ENCODE measurements at places on chromosomes 3 and 15.
A peak's percentile ranks its signal among the peaks of the same experiment; 100 is the strongest.

DNA sequence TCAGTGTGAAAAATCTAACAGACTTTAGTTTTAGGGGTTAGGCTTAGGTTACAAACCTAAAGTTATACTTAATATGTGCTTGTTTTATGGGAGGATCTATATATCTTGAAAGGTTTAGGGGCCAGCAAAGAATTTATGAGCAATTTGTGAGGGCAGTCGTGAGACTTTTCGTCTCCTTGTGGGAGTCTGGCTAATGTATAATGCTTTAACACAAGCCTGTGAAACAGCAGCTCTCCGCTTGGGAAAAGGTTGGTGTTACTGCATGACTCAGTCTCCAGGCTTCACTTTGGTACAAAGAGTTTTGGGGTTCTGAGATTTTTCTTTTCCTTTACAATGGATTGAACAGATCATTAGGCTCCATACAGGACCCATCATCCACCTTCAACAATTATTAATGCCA is 79.0 kb upstream of the MFGE8 start:
- DNase-seq, result no peak

- DNase-seq, result no peak
These were observed 121.3 kb upstream of the WNT7A start for GRCh38 chr3:14001136-14001535.

DNA sequence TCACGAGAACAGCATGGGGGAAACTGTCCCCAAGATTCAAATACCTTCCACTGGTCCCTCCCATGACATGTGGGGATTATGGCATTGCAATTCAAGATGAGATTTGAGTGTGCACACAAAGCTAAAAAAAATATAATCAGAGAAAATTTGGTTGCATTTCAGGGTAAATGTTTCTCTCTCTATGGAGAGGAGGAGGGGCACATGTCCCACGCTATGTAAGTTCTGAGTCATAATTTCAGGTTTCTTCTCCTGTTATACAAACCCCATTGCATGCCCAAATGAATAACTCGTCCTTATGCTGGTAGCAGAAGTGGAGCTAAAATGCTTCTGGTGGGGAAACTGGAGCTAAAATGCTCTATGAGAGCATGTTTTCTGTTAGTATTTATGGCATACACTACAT is 209.7 kb upstream of the DCBLD2 start:
- DNase-seq, result no peak

GRCh38 chr15:44727485-44728231 is 8.7 kb upstream of the TRIM69 start:
- DNase-seq, result no peak

GRCh38 chr15:87021751-87022150 is 942.1 kb downstream of the AGBL1 start:
- DNase-seq, result no peak

GRCh38 chr15:55343168-55343567 is 24.1 kb downstream of the PIGB start:
- DNase-seq, result no peak

DNA sequence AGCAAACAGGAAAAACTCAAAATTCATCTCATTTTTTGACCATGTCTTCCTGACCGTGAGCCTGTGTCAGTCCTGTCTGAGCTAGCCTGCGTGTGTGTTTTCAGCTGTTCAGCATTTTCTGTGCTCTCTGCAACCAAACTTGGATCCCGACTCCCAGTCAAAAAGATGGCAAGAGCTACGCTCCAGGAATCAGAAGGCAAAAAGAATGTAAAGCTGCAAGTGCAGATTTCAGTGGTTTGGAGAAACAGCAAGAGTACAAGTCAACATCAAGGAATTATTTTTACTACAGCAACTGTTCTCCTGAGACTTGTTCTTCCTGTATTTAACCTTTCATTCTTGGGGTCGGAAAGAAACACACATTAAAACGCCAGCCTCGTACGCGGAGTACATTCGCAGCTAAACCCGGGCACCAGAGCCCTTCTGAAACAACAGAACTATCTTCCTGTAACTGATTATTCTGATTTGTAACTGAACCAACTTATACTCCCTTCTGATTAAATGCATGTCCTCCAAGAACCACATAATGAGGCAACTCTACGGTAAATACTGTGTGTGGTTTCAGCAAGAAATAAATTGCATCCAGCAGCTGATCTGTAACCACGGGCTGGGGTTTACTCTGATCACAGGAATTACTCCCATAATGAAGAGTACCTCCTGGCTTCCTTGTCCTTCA is 107.4 kb downstream of the LRIG1 start:
- DNase-seq, result no peak

DNA sequence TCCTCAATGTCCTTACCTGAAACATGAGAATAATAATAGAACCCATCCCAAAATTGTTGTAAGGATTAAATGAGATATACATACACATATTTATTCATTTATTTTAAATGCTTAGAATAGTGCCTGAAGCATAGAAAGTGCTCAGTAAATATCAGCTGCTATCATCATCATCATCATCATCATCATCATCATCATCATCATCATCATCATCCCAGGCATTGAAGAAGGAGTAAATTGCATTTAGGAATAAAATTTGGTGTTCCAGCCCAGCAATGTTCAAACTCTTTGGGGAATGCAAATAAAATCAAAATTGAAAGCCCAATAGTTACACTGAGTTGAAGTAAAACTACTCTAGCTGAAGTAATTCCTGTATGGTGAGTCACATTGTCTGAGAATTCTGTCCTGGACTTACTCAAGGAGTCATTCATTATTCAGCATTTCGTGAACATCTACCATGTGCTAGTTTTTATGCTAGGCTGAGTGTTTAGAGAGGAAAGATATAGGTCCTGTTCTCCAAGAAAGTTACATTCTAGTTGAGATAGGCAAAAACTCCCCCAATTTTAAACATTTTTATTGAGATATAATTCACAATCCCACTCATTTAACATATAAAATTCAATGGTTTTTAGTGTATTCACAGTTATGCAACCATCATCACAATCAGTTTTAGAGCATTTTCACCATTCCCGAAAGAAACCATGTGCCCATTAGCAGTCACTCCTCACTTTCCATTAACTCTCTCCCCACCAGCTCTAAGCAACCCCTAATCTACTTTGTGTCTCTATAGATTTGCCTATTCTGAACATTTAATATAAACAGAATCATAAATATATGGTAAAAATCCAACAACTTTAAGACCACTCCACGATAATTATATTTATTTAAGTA is 107.2 kb downstream of the FRMD5 start:
- no peak for DNase-seq

DNA sequence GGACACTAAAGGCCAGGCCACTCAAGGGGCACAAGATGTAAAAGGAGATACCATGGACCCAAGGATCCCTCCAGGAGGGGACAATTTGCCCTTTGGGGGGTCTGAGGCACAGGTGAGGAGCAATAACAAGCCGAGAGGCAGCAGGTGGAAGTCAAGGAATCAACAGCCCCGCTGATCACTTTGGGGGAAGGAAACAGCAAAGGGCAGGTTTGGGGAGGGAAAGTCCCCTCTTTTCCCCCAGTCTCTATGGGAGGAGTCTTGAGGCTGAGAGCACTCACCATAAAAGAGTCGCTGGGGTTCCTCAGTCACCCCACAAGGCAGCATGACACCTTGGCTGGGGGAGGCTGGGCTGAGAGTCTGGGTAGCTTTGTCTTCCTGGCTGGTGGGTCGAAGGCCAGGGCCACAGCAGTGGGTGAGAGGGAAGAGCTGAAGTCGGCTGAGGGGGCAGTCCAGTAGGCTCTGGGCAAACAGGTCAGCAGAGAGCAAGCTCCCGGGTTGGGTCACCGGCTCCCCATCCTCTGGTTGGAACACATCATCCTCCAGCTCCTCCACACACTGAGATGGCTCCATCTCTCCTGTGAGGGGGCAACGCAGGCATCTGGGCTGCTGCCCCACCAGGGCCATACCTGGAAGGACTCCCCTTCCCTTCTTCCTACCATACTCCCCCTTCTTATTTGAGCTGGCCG is 3.0 kb downstream of the BMF start:
- DNase-seq, result no peak

- no peak for DNase-seq
These were observed 11.5 kb upstream of the NEK10 start for GRCh38 chr3:27380433-27381357.

DNA sequence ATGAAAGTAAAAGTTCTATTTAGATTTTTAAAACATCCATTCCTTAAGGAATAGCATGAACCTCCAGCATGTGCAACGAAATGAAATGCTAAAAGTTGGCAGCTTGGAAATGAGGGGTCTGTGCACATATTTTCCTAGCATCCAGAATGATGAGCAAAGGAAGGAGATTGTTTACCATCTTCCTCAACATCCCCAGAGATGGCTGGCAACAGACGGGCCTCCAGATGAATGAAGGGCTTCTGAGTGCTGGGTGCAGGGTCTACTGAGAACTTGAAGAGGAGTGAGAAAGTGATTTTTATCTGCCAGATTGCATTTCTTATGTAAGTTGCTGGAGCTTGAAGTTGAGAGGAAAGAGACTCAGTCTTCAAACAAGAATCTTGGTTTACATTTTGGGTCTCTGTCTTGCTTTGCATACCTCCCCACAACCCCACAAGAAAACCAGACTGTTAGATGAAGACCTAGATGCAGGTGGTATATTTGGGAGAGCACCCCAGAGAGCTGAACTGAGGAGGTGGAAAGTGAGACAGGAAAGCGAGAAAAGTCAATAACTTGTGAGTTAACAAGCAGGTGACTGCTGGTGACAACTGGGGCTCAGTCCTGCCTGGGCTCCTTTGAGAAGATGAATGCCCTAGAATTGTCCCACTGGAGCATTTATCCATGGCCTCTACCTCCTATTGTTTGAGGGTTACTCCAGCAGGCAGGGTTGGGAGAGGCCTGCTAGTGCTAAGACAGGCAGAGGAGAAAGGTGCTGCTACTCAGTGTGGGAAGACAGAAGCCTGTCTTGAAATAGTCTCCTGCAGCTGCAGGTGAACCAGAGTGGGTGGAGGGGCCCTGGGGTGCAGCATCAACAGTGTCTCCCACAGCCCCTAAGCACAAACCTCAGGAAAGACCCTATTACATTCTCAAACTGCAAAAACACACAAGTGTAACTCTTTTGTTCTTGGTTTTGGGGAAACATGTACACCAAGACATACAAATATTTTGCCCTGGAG is 10.5 kb upstream of the CCK start:
- DNase-seq, result no peak

DNA sequence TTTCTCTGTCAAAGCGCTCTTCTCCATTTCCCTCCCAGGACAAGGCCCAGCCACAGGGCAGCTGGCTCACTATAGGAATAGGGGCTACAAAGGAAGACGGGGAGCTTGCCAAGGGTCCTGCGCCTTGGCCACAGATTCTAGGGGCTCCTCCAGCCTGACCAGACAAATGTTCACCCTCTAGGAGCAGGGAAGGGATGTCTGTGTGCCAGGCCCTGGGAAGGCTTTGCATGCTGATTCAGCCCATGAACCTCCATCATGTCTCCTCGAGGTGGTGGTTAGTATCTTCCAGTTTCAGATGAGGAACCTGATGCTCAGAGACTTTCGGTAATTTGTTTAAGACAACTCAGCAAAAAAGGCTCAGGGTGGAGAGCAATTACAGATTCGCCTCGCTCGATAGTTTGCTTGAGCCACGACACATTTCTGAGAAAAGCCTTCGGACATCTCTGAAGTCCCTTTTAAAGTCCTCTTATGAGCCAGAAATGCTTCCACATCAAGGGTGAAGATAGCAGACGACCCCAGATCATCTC is 110.0 kb downstream of the XXYLT1 start:
- DNase-seq, result no peak

GRCh38 chr15:100438570-100438969 is 90.2 kb downstream of the CERS3 start:
- DNase-seq, result peak; percentile 5

DNA sequence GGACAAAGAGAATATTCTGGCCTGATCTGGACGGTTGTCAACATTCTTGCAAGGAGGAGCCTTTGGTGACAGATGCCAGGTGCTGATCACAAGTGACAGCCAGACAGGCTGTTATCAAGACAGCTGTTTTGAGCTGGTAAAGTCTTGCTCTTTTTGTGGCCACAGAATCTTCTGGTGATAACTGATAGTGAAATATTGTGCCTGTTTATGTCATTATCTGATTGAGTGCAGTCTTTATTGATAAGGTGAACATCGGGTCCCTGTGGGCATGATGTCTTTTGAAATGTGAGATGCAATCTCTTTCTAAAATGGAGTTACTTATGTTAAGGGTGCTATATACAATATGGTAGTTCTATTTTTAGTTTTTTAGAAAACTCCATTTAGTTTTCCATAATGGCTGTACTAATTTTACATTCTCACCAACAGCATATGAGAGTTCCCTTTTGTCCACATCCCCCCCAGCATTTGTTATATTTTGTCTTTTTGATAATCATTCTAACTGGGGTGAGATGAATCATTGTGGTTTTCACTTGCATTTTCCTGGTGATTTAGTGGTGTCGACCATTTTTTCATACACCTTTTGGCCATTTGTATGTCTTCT is 10.7 kb downstream of the CEP63 start:
- no peak for DNase-seq

- no peak for DNase-seq
These were observed 110.8 kb downstream of the TIGIT start for GRCh38 chr3:114404590-114404989.

DNA sequence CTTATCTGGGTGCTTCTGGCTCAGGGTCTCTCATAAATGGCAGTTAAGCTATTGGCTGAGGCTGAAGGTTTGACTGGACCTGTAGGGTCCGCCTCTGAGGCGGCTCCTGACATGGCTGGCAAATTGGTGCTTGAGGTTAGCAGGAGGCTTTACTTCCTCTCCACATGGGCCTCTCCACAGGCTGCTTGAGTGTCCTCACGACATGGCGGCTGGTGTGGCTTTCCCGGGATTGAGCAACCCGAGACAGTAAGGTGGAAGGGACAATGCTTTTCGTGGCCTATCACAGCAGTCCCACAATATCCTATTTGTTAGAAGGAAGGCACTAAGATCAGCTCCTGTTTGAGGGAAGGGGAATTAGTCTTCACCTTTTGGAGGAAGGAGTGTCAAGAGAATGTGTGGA is 267.3 kb upstream of the LRRFIP2 start:
- no peak for DNase-seq

GRCh38 chr3:48984663-48985062 is 5.4 kb upstream of the P4HTM start:
- DNase-seq, result no peak

GRCh38 chr3:112718516-112718915 is 77.6 kb upstream of the CCDC80 start:
- no peak for DNase-seq

GRCh38 chr15:79431636-79432344 is at the start of gene MINAR1:
MINAR1 (plus strand) TSS chr15:79432336; CDS start chr15:79456148, 23,812 bp downstream.
- no peak for DNase-seq

DNA sequence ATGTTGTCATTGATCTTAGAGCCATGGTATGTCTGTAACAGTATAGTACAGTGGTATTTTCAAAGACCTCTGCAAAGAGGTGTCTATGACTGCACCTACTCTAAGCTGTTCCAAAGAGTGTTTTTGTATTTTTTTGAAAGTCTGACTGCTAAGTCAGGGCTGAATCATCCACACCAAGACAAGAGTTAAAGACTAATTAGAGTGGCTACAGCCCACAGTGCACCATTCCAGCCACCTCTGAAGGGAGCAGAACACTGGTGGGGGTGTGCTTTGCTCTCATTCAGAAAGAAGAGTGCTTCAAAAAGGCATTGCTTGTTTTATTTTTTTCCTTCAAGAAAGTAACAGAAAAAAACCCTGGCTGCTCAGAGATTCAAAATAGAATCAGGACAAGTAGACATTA is 301.4 kb downstream of the GABRG3 start:
- DNase-seq, result no peak

All from activated CD8-positive, alpha-beta memory T cell treated with anti-CD3 and anti-CD28 coated beads for 1 hour (primary cell).